ENCODE measurements at places on chromosomes 11 and 22. TPM values are rescaled to one million over a fixed set of nuclear protein-coding genes. Genes with fewer than 3 reads are reported as not detected.

Gene YPEL1
- 4.9 TPM for total RNA-seq

Gene MS4A3
- not detected for total RNA-seq

Gene VPREB1
- total RNA-seq: 2.2 TPM

Gene GAL3ST3
- not detected for total RNA-seq

Gene HSPB2
- total RNA-seq: not detected

Gene SLC22A8
- not detected for total RNA-seq

Gene GDPD4
- not detected for total RNA-seq

Gene MAFF
- 4.7 TPM for total RNA-seq

Gene ROBO3
- total RNA-seq: not detected

Gene NXPE1
- total RNA-seq: not detected

Data from stomach (tissue), 19 donors.